ENCODE measurements at places on chromosomes 2 and 18.
A peak's percentile ranks its signal among the peaks of the same experiment; 100 is the strongest.

DNA sequence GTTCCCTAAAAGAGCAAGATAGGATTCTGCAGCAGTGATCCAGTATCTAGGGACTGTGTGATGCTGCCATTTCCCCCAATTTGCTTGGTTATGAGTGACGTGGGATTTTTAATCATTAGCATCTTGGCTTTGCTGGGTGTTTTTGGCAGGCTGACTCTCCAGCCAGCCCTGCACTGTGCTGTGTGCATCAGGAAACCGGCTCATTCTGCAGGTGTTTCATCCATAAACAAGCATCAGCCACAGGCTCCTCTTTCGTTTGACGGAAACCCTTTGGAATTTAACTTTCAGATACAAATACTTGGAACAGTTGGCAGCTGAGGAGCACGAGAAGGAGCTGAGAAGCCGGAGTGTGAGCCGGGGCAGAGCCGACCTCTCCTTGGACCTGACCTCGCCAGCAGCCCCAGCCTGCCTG lies 135.9 kb downstream of the TPGS2 start:
- peak; percentile 56 for DNase-seq

- peak; percentile 91 for DNase-seq
These were observed 9.4 kb downstream of the CTIF start for GRCh38 chr18:48548011-48548771.

GRCh38 chr18:72201032-72201431 lies 343.1 kb downstream of the CBLN2 start:
- DNase-seq = no peak

DNA sequence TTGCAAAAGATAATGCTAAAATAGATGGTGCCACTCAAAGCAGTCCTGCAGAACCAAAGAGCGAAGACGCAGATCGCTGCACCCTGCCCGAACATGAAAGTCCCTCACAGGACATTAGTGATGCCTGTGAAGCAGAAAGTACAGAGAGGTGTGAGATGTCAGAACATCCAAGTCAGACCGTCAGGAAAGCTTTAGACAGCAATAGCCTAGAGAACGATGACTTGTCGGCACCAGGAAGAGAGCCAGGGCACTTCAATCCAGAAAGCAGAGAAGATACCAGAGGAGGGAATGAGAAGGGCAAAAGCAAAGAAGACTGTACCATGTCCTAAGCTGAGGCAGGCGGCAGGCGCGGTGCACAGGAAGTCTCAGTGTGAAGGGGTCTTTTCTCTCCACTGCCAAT lies 34.8 kb upstream of the RBM44 start:
- no peak for DNase-seq

- no peak for DNase-seq
These were observed 6.1 kb upstream of the OTOF start for GRCh38 chr2:26483957-26484565.

GRCh38 chr2:51903728-51904127 lies 871.8 kb upstream of the NRXN1 start:
- DNase-seq = no peak

GRCh38 chr2:62998949-62999348 lies 51.7 kb upstream of the OTX1 start:
- peak; percentile 42 for DNase-seq

DNA sequence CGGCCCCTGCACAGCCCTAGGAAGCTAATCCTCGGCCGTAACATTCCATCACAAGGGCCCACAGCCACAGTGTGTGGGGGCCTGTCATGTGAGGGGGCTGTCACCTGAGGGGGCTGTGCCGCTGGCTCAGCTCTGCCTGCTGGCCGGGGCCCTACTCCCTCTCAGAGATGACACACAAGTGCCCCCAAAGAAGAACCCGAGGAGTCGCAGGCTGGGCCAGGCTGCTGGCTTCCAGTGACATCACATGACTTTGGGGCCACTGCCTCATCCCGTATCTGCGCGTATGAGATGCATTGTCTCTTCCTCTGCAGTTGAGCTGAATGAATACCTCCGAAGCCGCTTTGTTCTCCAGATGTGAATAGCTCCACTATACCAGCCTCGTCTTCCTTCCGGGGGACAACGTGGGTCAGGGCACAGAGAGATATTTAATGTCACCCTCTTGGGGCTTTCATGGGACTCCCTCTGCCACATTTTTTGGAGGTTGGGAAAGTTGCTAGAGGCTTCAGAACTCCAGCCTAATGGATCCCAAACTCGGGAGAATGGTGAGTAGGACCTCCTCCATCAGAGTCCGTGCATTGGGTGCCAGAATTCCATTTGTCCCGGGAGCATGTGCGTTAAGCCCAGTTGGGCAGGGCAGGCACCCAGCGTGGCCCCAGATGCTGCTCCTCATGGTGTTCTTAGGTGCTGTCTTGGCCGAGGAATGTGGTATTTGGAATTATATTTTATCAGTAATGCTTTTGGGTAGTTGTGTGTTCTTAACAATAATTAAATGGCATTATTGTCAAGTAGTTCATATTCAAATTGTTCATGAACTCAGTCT lies at the start of gene CNDP1:
Gene CNDP1 (plus strand): TSS at position 351 of the 820 bp plus-strand sequence. CDS start 168 bp downstream, at position 519.
- DNase-seq = no peak

- no peak for DNase-seq
These were observed 335.7 kb upstream of the CDH7 start for GRCh38 chr18:65415098-65415497.

DNA sequence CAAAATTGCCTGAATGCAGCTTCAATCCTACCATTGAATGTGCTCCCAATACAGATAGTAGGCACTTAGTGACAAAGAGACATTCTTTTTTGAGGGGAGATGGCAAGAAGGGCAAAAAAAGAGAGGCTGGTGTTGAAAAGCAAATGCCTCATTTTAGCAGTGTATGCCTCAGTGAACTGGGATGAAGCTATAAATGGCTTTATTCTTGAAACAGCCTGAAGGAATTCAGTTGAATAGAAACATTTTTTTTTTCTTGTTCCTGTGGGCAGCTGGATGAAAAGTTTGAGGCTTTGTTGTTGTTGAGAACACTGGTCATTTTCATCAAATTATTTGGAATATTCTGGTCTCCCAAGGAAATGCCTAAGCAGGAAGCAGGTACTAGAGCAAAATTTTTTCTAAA lies 228.9 kb downstream of the RNF144A start:
- DNase-seq = no peak

- no peak for DNase-seq
These were observed 906 bp downstream of the IKZF2 start for GRCh38 chr2:213150315-213151097.

GRCh38 chr2:70890469-70891065 lies 45.1 kb upstream of the ATP6V1B1 start:
- peak; percentile 7 for DNase-seq

- no peak for DNase-seq
These were observed 1.9 kb upstream of the CABYR start for GRCh38 chr18:24136967-24137373.

- DNase-seq = peak; percentile 65
These were observed 82.1 kb downstream of the TNP1 start for GRCh38 chr2:216777637-216778273.

- DNase-seq = no peak
These were observed 59.7 kb downstream of the POLE4 start for GRCh38 chr2:75018162-75018561.

GRCh38 chr2:45909677-45910191 lies 258.3 kb downstream of the PRKCE start:
- no peak for DNase-seq

DNA sequence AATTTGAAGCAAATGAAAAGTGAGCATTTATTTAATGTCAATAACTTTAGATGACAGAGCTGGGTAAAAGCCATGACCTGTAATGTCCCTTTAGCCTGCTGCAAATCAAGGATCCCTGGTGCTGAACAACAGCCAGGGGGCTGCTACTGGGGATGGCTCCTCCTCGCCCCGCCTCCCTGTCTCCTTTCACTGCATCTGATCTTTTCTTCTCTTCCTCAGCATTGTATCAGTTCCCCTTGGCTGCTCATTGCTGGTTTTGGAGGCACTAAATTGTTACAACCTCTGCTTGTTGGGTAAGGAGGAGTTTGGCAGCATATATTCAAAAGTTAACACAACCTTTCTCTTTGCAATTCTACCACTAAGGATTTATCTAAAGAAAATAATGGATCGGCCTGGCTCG lies 236.3 kb upstream of the ID2 start:
- no peak for DNase-seq

DNA sequence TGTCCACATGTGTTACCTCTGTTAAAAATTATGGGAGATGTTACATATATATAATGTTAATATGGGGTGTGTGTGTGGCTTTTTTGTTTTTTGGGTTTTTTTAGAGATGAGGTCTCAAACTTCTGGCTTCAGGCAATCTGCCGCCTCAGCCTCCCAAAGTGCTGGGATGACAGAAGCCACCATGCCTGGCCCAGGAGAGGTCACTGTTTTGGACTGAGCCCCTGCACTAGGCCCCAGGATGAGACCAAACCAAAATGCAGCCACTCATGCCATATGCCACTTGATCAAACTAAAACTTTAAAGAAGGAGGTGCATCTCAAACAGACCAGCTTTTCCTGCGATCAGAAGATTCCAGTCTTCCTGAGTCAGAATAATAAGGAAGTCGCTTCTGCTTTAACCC lies 2.5 kb downstream of the ADI1 start:
- DNase-seq = no peak

DNA sequence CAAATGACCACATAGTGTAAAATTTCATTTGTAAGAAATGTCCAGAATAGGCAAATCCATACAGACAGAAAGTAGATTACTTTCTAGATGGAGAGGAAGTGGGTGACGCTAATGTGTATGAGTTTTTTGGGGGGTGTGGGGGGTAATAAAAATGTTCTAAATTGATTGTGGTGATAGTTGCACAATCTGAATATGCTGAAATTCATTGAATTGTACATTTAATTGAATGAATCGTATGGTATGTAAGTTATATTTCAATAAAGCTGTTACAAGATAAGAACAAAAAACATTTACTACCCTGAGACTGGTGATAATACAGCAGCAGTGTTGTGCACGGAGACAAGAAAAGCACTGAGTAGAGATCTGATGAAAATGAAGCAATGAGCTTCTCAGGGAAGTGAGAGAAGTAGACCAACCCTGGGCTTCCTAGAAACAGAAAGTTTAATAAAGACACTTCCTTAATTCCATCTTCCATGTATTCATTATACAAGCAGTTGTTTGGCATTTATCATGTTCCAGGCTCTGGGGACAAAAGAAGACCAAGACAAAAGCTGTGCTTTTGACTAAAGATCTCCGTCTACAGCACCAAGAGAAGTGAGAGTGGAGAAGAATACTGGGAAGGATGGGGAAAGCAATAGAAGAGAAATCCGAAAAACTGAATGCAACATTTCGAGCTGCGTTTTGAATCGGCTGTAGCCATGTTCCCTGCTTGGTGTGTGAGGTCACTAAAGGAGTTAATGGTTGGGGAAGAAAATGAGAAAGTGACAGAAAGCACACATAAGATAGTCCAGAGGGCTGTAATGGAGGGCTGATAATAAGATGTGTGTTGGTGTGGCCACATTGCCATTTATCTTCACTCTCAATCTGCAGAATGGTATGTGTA lies 1.8 kb upstream of the PDE11A start:
- DNase-seq = peak; percentile 27

- no peak for DNase-seq
These were observed 9.2 kb upstream of the NFATC1 start for GRCh38 chr18:79386547-79386946.

DNA sequence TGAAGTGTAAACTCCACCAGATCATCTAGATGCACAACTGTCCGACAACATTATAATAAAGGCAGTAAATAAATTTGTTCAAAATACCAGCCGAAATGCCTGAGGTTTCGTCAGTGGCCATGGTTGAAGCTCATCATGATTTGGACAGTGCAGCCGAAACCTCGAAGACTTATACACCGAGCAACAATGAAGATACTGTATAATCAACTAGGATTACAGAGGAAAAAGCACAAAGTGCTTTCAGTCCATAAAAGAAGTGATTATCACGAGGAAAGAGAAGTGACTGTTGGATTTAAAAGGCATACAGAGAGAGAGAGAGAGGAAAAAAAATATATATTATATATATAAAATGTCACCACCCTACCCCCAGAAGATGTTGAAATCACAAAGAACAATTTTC lies 52.0 kb upstream of the GALNT3 start:
- no peak for DNase-seq

GRCh38 chr2:74537140-74537539 lies 7.4 kb downstream of the HTRA2 start:
- no peak for DNase-seq

GRCh38 chr2:26883956-26884355 lies 36.0 kb downstream of the DPYSL5 start:
- no peak for DNase-seq

DNA sequence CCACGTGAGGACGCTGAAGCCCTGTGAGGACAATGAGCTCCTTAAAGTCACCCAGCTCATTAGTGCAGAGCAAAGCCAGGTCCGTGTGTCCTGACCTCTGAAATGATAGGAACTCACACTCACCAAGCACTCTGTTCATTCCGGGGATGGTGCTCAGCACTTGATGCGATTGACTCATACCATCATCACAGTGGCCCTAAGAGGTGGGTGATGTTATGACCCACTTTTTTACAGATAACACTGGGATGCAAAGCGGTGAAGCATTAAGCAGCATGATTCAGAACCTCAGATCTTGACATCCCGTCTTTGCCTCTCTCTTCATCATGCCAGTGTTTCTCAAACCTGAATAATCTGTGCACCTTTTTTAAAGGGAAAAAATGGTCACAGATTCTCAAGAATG lies 234.8 kb downstream of the ALPK2 start:
- peak; percentile 61 for DNase-seq

GRCh38 chr2:1591978-1592907 lies 152.1 kb downstream of the PXDN start:
- DNase-seq = peak; percentile 77

DNA sequence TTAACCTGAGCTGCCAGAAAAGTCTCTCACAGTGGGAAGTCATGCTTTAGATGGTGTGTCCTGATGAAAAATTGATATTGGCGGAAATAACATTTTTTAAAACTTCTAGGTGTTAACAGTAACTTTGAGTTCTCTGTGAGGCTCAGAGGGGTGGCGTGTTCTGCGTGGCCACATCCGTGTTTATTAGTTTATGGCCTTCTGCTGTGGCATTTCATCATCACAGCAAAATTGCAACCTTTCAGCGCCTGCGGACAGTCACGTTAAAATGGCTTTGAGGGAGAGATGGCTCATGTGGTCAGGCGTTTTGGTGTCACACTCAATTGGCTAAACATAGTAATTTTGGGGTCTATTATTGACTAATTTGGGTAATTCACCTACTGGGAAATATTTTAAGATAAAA lies 42.4 kb downstream of the KLHL29 start:
- DNase-seq = no peak

- DNase-seq = peak; percentile 28
These were observed 7.3 kb upstream of the PLEK start for GRCh38 chr2:68357605-68358337.

- DNase-seq = peak; percentile 47
These were observed 89.8 kb downstream of the PRPF40A start for GRCh38 chr2:152627351-152627957.

- no peak for DNase-seq
These were observed 139.4 kb upstream of the GLI2 start for GRCh38 chr2:120596191-120596811.

Data from fibroblast of skin of right biceps (primary cell).